ENCODE measurements at places on chromosomes 3 and 15.

DNA sequence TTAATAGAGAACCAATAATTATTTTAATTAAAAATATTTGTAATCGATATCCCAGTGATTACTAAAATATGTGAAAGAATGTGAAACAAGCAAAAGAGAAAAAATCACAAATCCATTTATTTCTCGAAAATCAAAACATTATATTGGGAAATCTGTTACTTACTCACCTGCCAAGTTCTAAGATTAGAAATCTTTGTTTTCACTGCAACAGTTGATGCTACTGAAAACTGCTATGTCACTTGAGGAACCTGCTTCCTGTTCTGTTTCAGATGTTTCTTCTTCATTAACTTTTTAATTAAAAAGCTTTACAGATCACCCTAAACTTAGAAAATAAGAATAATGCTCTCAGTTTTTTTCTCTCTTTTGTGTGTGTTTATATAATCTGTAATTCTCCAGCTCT is 13.7 kb upstream of the DPH6 start:
- DNase-seq: no peak

DNA sequence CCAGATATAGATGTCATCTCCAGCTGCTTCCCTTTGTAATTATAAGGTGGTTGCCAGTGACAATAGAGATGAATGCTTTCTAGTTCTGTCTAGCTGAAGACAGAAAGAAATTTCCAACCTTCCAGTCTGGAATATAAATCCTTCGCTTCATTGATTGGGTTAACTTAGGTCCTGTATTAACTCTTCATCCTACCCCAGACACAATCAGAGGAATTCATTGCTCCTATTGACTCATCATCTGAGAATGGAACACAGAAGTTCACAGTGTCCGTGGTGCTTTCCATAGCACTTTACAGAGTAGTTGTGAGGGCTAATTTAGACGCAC is 241.4 kb downstream of the NFKBIZ start:
- DNase-seq: no peak

DNA sequence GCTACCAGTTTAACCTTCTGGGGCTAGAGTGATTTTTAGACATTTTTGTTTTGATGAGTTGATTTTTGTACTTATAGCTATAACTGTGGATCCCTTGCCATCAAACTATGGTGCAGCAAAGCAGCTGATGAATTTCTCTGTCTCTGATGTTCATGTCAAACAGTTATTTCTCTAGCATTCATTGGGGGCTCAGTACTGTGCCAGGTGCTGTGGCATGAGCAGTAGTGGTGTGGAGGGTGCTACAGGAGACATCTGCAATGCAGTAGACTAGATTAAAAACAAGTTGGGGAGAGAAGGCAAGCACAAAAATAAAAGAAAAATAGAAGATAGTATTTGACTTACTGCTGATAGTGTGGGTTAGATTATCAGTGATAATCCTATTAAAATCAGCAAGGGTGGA is 95.3 kb downstream of the AKAP13 start:
- DNase-seq: no peak

GRCh38 chr15:93047621-93048425 is 41.2 kb downstream of the RGMA start:
- DNase-seq: no peak

GRCh38 chr3:112647122-112647521 is 6.2 kb upstream of the CCDC80 start:
- peak; percentile 86 for DNase-seq

- DNase-seq: no peak
These were observed 16.4 kb downstream of the PLEKHO2 start for GRCh38 chr15:64858021-64858575.

- no peak for DNase-seq
These were observed 10.3 kb downstream of the NAALADL2 start for GRCh38 chr3:174869448-174869847.
